Myocyte (in vitro differentiated cells): ENCODE measurements at places on chromosomes 12 and 14. TPM values are rescaled to one million over a fixed set of nuclear protein-coding genes. Genes with fewer than 3 reads are reported as not detected.

GRCh38 chr12:11793921-11794710, 144.6 kb downstream of the ETV6 start:
- peak; percentile 70 for DNase-seq

DNA sequence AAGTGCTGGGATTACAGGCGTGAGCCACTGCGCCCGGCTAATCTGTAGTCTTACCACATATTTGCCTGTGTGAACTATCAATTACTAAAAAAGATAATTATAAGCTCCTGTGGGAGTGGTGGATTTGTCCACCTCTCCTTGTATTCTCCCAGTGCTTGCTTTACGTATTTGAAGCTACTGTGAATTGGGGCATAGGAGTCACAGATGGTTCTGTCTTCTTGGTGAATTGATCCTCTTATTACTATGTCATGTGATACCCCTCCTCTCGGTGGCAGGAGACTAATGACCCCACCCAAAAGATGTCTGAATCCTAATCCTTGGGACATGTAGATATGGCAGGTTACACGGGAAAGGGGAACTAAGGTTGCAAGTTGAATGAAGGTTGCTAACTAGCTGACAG, 11.8 kb downstream of the GPR132 start:
- no peak for DNase-seq

- DNase-seq: no peak
Observed at GRCh38 chr12:52285851-52286530, 5.3 kb downstream of the KRT81 start.

TGM1 gene
- total RNA-seq: 0.08 and 0.99 TPM in 2 replicates

CLEC6A gene
- not detected in 2 replicates for total RNA-seq

TMEM63C gene
- 0.08 and 0.16 TPM in 2 replicates for total RNA-seq

IFNG-AS1 gene
- 1.8 TPM in 1 of 2 replicates, not detected in the other for total RNA-seq

GRCh38 chr12:67942724-67943123, 46.5 kb upstream of the IFNG-AS1 start:
- DNase-seq: peak; percentile 71

DNA sequence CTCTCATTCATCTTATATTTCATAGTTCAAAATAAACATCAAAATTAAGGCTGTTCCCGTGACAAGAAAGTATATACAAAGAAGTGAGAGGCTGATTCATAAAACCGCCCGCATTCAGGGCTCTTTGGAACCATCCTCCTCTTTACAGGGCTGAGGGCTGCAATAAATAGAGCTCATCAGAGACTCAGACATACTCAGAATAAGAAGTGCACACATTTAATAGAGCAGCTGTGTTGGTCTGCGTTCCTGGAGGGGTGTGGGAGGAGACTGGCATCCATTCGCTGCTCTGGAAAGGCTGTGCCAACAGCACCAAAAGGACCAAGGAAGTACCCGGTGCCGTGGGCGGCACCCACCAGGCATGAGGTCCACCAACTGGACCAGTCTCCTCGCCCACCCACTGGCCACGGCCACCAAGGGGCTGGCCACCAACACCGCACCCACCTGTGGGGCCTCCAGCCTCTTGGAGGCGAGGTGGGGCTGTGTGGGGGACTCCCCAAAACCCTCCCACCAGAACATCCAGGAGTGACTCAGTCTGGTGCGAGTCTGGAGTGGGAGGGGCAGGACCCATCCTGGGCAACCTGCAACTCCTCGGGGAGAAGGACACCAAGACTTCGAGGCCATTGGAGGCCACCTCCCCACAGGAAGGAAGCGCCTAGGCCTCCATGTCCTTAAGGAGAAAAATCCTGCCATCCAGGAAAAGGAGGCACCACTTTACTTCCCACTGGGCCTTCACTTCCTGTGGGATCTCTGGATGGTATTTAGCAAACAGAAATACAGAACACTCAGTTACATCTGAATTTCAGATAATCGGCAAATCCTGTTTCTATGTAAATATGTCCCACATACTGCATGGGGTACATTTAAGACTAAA, 32.7 kb downstream of the VCPKMT start:
- peak; percentile 46 for DNase-seq

- DNase-seq: no peak
Observed at GRCh38 chr14:87632796-87633195, 360.2 kb downstream of the GALC start.

GRCh38 chr14:68261092-68261842, 441.7 kb downstream of the RAD51B start:
- DNase-seq: no peak

SOCS2 gene
- total RNA-seq: 3.7 and 4.1 TPM in 2 replicates

GRCh38 chr12:32893458-32893857, 3.1 kb downstream of the PKP2 start:
- DNase-seq: no peak

- DNase-seq: peak; percentile 35
Observed at GRCh38 chr14:80216818-80217217, 5.5 kb upstream of the DIO2 start.

EIF4B gene
- total RNA-seq: 494 and 561 TPM in 2 replicates
